Glutamatergic neuron (in vitro differentiated cells): ENCODE measurements at places on chromosomes 12 and 14. TPM values are rescaled to one million over a fixed set of nuclear protein-coding genes. Genes with fewer than 3 reads are reported as not detected.

SEL1L gene
- total RNA-seq = 43.1 TPM

- DNase-seq = no peak
These were observed 28.2 kb downstream of the GLRX5 start for GRCh38 chr14:95562892-95563685.

ISCA2 gene
- 14.8 TPM for total RNA-seq

DNA sequence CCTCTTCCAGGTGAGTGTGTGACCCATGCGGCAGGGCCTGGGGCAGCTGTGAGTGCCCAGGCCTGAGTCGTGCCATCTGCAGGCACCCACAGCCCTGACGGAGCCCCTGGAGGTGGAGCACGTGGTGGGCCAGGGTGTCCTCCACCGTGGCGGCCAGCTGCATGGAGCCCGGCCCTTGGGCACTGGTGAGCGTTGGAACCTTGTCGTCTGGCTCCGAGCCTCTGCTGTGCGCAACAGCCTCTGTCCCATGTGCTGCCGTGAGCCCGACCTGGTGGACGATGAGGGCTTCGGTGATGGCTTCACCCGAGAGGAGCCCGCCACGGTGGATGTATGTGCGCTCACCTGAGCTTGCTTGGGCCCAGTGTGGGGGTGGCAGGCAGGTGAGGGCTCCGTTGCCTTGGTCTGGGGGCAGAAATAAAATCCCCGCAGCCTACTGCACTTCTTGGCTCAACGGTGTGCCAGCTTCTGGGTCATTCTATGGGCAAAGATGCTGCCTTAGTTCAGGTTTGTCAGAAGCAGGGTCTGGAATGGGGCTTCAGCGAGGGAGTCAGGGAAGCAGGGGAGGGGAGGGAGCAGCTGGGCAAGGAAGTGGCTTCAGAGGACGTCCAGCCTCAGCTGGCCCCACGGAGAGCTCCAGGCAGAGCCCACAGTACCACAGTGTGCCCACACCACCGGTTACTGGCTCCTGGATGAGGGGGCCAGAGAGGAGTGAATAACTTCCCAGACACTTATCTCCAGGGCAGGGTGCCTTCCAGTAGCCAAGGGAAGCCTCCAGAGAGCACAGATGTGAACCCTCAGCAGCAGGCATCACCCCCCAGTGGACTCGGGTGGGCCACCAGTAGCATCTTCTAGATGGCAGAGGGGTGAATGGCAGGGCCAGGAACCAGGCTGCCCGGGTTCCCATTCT, 1.2 kb upstream of the ARL6IP4 start:
- no peak for DNase-seq

GRCh38 chr14:69741055-69741454, 25.9 kb upstream of the SRSF5 start:
- no peak for DNase-seq

MIPOL1 gene
- 14.5 TPM for total RNA-seq

- DNase-seq = no peak
These were observed 16.5 kb upstream of the DYRK2 start for GRCh38 chr12:67632005-67632404.

GRCh38 chr12:85865890-85866289, 8.2 kb upstream of the NTS start:
- DNase-seq = peak; percentile 63

- DNase-seq = no peak
These were observed 3.2 kb downstream of the CFL2 start for GRCh38 chr14:34711169-34711568.

- no peak for DNase-seq
These were observed 33.5 kb downstream of the SLC15A4 start for GRCh38 chr12:128790221-128790620.

DNA sequence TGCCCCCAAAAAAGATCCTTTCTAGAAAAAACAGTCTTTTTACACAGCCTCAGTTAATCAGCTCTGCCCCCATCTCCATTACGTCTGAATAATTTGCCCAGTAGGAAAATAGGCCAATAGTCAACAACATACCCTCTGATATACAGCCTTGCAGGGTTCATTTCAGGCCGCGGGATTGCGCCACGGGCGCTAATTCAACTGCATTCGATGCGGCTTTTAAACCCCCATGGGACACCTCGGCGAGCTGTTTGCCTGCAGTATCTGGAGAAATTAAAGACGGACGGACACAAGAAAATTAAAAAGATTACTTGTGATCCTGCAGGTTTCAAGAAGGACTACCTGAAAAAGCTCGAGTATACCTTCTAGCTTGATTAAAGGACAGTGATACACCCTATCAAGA, 36.1 kb downstream of the ERP29 start:
- no peak for DNase-seq

- no peak for DNase-seq
These were observed 934.4 kb downstream of the FLRT2 start for GRCh38 chr14:86464341-86464740.

DNA sequence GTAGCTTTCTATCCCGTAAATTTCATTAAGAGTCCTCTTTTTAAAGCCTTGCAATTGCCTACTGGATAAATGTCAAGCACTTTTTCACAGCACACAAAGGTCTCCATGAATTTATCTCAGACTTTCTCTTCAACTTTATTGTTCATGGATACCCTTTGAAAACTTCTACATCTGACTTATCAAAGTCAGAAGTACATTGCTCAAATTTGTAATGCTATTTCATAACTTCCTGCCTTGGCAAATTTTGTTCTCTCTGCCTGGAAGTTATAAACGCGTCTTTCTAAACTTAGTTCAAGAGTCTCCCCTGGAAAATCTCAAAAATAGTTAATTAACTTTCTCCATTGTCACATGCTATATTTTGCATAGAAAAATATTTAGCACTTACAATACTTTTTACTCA, 55.9 kb upstream of the RERGL start:
- no peak for DNase-seq

GPR132 gene
- not detected for total RNA-seq

SLC17A8 gene
- 0.25 TPM for total RNA-seq

FBLN5 gene
- total RNA-seq = not detected

DNA sequence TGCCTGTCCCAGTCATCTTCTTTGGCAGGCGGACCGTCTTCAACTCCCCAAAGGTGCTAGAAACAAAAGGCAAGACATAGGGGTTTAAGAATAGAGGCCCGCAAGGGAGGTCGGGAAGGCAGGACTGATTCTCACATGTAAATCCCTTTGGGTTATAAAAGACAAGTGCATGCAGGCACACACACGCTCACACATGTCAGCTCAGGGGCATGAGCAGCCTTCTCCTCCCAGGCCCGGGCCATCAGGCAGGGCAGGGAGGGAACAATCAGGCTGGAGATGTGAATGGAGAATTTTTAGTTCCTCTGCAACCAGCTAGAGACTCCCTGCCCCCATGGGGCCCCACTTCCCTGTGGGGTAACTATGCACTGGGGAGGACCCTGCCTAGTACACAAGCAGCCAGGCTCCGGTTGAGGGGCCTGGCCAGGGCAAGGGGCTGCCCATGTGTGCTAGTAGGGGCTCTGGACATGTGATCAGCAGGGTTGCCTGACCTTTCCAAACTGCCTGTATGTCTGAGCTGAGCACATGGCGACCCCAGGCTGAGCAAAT, 107.2 kb downstream of the RBM19 start:
- no peak for DNase-seq

IL31 gene
- not detected for total RNA-seq

DNA sequence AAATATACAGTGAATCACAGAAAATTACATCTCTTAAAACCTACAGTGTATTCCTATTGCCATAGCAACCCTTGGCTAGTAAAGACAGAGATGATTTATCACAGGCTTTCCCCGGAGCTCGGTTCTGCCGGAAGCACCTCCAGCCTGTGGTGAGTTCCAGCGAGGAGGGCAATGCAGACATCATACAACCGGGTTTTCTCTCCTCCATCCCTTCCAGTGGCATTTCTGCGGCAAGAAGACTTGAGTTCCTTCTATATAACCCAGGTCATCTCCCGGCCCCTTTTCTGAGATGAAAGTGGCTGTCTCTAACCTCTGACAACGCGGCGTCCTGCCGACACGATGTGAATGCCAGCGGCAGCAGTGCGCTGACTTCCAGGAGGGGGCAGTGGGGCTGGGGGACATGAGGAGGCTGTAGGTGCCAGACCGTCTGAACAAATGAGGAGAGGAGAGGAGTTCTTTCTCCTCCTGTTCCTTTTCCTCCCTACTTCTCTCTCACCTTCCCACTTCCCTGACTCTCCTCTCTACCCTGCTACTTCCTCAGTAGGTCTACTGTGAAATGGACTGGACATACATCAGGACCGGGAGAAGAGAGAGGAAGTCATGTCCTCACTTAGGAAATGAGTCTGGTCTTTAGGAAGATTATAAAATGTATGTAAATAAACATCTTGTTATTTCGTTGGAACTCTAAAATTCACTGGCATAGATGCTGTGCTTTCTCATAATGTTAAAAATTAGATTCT, 68.6 kb upstream of the MAX start:
- DNase-seq = peak; percentile 52

RND1 gene
- 1.8 TPM for total RNA-seq

ESPL1 gene
- total RNA-seq = 5.1 TPM

DNA sequence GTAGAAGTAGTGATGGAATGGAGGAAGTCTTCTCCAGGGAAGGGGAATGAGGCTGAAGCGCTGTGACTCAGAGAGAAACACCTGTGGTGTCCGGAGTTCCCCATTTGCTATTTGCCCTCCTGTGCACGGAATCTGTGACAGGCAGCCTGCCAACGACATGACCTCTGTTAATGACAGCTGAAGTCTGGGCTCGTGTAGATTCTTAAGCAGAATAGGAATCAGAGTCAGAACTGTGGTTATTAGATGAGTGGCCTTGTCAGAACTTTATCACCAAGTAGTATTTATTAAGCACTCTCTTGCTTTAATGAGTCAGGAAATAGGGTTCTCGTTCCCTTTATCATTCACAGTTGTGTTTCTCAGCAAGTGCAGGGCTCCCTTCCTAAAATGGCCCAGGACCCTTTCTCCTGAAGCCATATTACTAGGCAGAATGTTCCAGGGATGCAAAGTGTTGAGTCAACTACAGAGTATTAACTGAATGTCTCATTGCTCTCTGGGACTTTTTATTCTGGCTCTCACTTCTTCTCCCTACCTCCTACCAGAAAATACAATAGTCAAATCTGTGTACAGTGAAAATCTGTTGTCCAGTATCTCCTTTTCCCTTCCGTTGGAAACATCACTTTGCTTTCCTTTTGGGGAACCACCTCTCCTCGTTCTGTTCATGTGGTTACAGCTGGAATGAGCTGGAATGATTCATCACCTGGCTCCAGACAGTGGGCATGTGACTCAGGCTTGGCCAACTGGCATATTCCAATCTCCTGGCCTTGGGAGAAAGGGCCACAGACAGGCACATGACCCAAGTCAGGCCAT, 77.8 kb upstream of the MAX start:
- DNase-seq = no peak

- peak; percentile 7 for DNase-seq
These were observed 3.0 kb downstream of the RFLNA start for GRCh38 chr12:124297856-124298255.

- DNase-seq = no peak
These were observed 214.4 kb upstream of the DIO2 start for GRCh38 chr14:80425686-80426085.

GRCh38 chr12:119843100-119843499, 34.0 kb downstream of the CIT start:
- no peak for DNase-seq

- peak; percentile 2 for DNase-seq
These were observed 125.6 kb upstream of the RTL1 start for GRCh38 chr14:101028971-101029667.

DNA sequence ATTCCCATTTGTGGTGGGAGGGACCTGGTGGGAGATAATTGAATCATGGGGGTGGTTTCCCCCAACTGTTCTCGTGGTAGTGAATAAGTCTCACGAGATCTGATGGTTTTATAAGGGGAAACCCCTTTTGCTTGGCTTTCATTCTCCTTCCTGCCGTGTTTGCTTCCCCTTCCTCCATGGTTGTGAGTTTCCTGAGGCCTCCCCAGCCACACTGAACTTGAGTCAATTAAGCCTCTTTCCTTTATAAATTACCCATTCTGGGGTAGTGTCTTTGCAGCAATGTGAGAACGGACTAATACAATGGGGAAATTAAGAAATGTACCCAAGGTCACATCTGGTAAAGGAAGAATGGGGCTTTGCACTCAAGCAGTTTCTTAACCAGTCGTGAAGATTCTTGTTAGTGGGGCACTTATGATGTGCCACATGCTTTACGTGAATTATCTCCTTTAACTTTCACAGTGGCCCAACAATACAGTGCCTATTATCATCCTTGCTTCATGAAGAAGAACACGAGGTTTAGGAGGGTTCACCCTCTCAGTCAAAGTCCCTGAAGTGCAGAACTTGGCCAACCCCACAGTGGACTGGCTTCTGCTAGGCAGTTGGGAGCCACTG, 234.3 kb downstream of the EFCAB11 start:
- DNase-seq = no peak

- DNase-seq = no peak
These were observed 164.6 kb upstream of the SLC16A7 start for GRCh38 chr12:59431266-59431665.
